ENCODE measurements at places on chromosomes 1 and 21.

- peak; percentile 49 for DNase-seq
These were observed 797 bp downstream of the WDR47 start for GRCh38 chr1:109040989-109041620.

DNA sequence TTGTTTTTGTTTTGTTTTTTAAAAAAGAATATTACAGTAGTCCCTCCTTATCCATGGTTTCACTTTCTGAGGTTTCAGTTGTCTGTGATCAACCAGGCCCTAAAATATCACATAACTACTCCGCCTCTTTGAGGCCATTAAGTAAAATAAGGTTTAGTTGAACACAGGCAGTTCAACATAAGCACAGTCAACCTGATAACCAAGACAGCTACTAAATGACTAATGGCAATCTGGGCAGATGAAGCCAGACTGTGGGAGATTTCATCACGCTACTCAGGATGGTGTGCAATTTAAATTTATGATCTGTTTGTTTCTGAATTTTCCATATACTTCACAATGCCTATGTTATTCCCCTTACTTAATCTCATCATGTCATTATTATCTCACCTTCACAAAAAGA, 30.1 kb downstream of the LDLRAD1 start:
- DNase-seq = no peak

GRCh38 chr1:245863566-245864184, 643.4 kb downstream of the SMYD3 start:
- no peak for DNase-seq

GRCh38 chr1:109913360-109913879, 2.8 kb downstream of the CSF1 start:
- no peak for DNase-seq

DNA sequence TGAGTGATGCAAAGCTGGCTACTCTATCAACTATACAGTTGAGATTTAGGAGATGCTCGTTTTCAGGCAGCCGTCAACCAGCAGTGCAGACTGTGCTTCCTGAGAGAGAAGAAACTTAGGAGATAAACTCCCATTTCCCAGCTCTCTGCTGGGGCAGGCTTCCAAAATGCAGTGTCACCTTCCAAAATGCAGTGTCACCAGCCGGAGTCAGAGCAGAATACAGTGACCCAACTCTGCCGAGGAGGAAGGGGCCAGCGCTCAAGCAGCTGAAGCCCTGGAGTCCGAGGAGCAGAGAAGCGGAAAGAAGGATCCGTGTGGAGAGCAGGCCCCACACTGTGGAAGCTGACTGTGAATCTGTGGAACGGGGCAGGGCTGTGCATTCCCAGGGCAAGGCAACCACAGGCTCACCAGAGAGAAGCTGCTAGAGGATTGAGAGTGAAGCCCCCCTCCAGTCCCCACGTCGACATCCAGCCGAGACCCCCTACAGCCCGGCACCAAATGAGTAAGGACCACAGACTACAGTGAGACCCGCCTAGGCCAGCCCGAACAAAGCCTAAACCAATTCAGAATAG, 703 bp upstream of the KRTAP12-1 start:
- no peak for DNase-seq

- no peak for DNase-seq
These were observed 58.1 kb upstream of the IGSF5 start for GRCh38 chr21:39686646-39687468.

DNA sequence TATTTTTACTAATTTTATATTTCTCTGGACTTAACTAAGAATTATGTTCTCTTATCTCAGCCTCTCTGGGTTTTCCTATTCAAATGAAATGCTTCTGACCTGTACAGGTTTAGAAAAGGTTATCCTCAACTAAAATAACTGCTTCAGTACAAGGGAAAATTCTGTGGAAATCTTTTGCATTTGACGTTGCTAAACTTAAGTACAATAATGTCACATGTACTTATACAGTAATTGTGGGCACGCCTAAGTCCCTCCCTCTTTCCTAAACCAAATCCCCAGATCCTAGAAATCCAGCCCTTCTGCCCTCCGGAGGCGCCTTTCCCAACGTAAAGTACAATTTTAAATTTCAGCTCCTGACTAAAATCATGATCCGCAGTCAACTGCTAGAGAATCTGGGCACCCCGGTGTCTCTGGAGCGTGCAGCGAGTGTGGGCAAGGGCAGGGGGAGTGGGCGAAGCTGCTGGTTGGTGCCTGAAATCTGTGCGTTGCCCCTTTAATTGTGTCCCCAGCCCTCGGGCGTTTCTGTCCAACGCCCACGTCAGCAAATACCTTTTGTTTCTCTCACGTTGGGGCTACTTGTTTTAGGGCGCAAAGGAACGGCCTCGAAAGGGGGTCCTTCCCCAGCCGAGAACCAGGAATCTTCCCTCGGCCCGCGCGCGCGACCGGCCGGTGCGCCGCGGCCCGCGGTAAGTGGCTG, at the start of gene ZBTB8A:
TSS of gene ZBTB8A (plus strand) at position 541 of the 697 bp plus-strand sequence. CDS start 53,505 bp downstream, outside the sequence.
- peak; percentile 59 for DNase-seq

GRCh38 chr1:22814176-22815042, 103.8 kb downstream of the EPHB2 start:
- no peak for DNase-seq

DNA sequence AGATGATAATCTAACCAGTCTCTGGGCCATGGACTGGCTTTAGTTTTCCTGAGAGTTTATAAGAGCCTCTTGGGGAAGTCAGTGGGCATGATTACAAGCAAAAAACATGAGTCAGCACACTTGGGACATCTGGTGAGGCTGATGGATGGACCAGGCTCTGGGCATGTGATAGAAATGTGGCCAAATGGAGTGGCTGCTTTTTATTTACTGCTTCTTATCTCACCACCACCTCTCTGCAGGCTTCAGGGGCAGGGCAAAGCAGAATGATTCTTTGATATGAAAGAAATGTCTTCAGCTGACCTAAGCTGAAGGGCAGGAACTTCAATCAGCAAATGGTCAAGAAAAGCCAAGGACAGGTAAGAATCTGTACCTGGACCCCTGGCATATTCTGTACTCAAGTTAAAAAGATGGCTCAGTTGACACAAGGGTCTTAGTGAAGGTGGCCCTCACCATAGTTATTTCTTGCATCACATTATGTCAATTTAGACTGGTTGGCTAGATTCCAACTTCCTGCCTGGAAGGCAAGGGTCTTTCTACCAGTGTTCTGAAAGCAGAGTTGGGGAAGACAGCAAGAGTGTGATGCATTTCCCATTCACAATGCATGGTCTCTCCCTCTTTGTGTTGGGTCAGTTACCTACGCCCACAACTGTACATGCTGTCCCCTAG, 162.8 kb downstream of the FASLG start:
- DNase-seq = no peak

DNA sequence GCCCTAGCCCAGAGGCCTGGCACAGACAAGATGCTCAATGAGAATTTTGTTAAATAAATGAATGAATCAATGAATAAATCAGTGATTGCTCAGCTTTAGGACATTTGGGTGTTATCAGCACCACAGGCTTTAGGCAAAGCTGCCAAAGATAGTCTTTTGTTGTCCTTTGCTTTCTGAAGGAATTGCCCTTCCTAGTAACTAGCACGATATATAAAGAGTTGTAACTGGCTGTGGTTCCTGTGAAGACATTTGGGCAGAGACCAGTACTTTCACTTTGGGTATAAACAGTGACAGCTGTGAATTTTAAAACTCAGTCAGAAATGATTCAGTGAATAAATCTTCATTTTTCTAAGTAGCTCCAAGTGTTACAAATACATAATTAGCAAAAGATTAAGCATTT, 13.3 kb downstream of the RNU5D-1 start:
- no peak for DNase-seq

GRCh38 chr1:71093938-71094337, 13.1 kb upstream of the ZRANB2 start:
- DNase-seq = peak; percentile 44

GRCh38 chr1:165632491-165632890, 1.5 kb downstream of the MGST3 start:
- DNase-seq = peak; percentile 48

DNA sequence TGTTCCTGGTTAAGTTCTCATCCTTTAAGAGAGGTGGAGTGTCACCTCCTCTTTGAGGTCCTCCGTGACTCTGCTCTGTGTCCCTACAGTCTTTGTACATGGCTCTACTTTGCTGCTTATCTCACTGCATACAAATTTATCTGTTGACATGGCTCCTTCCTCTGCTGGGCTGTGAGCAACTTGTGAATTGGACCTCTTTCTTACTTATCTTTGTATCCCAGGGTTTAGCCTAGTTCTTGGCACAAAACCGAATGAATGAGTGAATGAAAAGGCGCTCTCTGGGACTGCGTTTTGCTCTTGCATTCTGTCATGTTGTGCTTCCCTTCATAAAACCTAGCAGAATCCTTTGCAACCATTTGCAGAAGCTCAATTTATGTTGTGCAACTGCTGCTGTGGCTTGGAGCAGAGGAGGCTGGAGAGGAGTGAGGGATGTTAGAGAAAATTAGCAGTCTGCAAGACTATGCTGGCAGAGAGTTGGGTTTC, 12.4 kb downstream of the SLC26A9 start:
- peak; percentile 85 for DNase-seq

- DNase-seq = no peak
These were observed 165.3 kb downstream of the SLC35F3 start for GRCh38 chr1:234069760-234070159.

GRCh38 chr21:29316806-29317205, 18.1 kb downstream of the BACH1 start:
- no peak for DNase-seq

DNA sequence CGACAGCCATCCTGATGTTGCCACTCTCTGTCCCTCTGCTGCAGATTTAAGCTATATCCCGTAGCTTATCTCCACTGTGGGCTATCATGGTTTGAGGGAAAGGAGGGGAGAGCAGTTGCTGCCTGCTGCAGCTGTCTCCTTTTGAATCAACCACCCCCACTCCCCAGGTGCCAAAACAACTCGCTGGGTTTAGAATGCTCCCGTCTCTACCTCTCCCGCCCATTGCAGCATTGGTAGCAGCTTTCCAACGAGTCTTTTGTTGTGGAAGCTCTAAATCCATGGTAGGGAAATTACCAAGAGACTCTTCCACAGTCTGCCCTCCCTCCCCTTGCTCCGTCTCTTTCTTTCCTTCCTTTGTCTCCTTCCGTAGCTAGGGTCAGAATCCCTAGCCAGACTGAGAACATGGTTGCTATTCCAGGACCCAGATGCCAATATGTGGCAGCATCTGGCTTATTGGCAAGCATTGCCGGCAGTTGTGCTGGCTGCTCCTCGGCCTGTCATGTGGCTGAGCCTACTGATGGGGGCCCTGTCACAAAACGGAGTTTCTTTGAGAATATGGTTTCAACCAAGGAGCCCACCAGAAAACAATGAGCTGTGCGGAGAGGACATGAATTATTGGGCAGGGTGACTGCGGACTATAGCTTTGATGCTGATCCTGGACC, 230.7 kb downstream of the RPS6KC1 start:
- DNase-seq = no peak

GRCh38 chr1:208528578-208529240, 284.5 kb upstream of the PLXNA2 start:
- no peak for DNase-seq

GRCh38 chr1:174204697-174205308, 45.5 kb downstream of the RABGAP1L start:
- DNase-seq = peak; percentile 10

GRCh38 chr1:204742676-204743251, 57.2 kb upstream of the LRRN2 start:
- no peak for DNase-seq

- no peak for DNase-seq
These were observed 8.9 kb downstream of the LIN28A start for GRCh38 chr1:26419494-26419893.

DNA sequence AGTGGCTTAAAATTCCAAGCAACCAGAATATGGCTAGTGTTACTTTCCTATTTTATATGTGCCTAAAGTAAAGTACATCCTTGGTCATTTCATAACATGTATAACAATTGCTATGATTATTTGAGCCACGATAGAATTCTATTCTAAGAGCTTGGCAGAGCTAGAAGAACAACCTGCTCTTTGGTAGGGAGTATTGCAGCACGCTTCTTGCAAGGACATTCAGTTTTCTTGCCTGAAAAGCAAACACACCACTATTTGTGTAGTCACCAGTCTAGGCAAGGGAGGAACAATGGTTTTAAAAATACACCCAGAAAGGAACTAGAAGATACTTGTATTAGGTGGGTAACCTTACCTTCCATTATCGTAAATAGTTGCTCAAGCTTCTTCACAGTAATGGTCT, 51.5 kb downstream of the CNST start:
- DNase-seq = no peak

DNA sequence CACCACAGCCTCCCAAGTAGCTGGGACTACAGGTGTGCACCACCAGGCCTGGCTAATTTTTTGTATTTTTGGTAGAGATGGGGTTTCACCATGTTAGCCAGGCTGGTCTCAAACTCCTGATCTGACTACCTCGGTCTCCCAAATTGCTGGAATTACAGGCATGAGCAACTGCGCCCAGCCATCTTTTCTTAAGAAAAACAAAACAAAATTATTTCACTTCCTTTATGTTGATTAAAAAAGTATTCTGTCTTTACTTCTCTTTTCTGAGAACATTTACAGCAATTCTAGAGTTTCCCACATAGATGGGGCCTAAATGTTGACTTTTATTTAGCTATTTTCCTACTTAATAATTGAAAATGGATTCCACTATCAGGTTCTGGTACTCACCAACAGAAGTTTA, 17.3 kb upstream of the TMEM183A start:
- DNase-seq = no peak
